ENCODE measurements at places on chromosomes 2 and 18.

- DNase-seq, result no peak
These were observed 48.8 kb downstream of the ASAP2 start for GRCh38 chr2:9255416-9255815.

GRCh38 chr18:47754311-47755101, 176.0 kb downstream of the SMAD2 start:
- peak; percentile 28 for DNase-seq

GRCh38 chr2:2536416-2537056, 205.5 kb upstream of the MYT1L start:
- no peak for DNase-seq

DNA sequence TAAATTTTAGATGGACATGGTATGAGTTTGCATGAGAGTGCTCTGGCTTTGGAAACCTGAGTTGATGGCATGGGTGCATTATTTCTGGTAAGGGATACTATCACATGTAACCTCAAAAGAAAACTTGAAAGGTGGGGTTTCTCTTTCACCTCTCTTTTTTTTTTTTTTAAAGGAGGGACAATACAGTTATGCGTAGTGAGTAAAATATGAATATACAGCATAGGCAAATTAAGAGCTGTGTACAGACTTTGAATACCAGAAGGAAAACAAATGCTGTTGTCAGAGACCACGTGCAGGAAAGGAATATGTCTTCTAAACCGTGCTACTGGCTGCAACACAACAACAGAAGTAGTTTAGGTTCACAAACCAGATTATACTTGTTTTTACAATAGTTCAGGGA, 82.1 kb downstream of the MAP4K4 start:
- no peak for DNase-seq

GRCh38 chr18:78818495-78818894, 161.1 kb upstream of the SALL3 start:
- no peak for DNase-seq

- DNase-seq, result no peak
These were observed 50.8 kb upstream of the UGP2 start for GRCh38 chr2:63790906-63791305.

- DNase-seq, result no peak
These were observed 380.3 kb downstream of the NYAP2 start for GRCh38 chr2:225779829-225780228.

GRCh38 chr2:102434655-102435381, 11.9 kb downstream of the IL18RAP start:
- DNase-seq, result no peak

DNA sequence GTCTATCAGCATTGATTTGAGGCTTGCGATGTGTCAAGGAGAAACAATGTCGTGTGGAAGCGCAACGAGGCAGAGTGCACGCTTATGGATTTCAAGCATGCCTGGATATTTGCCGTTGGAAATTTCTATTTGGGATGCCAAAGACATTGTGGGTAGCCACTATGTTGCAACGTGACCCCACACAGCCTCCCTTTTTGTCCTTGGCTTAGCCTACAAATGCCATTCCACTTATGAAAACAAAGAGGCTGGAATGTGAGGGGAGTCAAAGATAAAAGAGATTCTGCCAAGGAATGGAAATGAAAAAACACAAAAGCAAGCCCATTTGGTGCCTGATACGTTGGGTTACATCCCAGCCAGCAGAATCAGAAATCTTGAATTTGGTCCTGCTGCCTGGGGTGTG, 721.2 kb downstream of the GALR1 start:
- DNase-seq, result no peak

GRCh38 chr2:24721470-24721869, 71.7 kb downstream of the PTRHD1 start:
- no peak for DNase-seq

DNA sequence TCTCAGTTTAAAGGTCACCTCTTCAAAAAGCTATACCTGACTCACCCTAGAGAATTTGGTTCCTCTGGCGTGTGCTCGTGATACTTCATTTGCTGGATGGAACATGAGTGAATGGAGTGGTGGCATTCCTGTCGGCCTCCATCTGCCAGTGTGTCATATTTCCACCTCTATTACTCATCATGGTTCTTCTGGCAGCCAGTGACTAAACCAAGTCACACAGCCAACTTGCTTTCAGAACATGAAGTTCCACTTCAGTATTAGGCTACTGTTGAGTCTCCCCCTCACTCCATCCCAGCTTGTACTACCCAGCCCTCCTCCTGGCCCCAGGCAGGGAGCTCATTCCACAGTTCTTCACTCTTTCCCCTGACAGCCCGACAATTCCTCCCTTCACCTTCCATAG, 169.8 kb downstream of the MREG start:
- no peak for DNase-seq

- DNase-seq, result no peak
These were observed 38.2 kb downstream of the MC2R start for GRCh38 chr18:13877157-13877556.

DNA sequence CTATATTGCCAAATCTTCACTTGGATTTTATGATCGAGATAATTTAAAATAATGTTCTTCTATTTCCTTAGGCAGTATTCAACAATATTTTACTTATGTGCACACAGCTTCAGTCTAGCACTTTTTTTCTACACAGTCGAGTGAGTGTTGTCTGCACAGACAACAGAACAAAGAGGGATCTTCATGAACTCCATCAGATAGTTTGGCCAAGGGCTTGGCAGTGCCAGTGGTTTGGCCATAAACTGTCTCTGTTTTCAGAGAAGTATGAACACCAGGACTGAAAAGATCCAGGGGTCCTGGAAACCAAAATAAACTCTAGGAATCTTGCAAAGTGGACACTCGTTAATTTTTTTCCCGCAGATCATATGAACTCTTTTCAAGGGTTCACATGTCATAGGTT, 547.3 kb downstream of the PLCL1 start:
- no peak for DNase-seq

DNA sequence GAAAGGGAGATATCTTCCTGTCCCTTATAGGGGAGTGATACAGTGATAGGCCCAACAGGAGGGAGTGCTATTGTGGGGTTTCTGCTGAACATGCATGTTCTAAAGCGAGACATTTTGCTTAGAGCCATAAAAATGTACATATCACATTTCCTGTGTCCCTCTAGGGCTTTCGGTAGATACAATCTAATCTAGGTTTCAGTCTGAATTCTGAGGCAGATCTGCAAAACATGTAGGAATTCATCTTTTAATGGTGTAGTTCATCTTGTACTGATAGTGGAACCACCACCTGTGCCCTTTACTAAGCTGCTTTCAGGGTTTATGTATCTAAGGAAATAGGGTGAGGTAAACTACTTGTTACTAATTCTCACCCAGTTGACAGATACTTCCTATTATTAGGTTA, 73.8 kb downstream of the SPTBN1 start:
- DNase-seq, result no peak

GRCh38 chr2:12717191-12718014, 667 bp downstream of the TRIB2 start:
- peak; percentile 37 for DNase-seq

- no peak for DNase-seq
These were observed 286.8 kb downstream of the MYCN start for GRCh38 chr2:16226943-16227664.

DNA sequence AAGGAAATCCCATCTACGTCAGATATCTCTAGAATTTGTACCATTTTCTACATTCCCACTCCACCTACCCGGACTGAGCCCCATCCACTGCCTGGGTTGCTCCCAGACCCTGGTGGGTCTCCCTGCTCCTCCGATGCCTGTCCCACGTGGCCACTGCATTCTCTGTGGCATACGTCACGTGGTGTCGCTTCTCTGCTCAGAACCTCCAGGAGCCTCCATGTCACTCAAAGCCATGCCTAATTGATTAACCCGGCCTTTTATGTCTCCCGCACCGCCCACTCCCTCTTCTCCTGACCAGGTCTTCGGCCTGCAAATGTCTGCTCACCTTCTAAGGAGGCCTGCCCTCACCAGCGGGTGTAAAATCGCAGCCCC, 176.6 kb downstream of the HDAC4 start:
- no peak for DNase-seq

DNA sequence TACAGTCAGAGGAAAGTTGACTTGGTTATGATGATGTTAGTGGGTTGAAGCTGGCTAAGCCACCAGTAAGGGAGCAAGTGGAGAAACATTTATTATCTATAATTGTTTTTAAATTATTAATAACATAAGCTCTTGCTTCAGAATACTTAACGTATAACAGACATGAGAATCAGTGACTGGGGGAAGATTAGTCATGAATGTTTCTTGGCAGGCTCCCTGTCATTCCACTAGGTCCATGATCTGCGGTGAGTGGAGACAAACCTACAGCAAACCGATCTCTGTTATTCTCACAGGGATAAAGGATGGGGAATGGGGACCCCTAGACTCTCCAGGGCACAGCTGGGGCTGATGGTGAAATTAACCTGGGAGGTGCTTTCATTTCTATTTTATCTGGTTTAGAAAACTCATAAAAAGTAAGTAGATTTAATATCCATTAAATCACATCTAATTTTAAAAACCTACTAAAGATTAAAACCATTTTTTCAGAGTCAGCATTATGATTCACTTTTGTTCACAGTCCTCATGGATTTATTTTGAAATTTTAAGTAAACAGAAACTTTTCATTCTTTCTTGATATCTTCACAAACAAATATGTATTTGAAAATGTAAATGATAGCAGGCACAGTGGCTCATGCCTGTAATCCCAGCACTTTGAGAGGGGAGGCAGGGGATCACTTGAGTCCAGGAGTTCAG, 420.3 kb downstream of the PTPRM start:
- DNase-seq, result no peak

- DNase-seq, result no peak
These were observed 60.7 kb downstream of the DGKD start for GRCh38 chr2:233414777-233415570.

DNA sequence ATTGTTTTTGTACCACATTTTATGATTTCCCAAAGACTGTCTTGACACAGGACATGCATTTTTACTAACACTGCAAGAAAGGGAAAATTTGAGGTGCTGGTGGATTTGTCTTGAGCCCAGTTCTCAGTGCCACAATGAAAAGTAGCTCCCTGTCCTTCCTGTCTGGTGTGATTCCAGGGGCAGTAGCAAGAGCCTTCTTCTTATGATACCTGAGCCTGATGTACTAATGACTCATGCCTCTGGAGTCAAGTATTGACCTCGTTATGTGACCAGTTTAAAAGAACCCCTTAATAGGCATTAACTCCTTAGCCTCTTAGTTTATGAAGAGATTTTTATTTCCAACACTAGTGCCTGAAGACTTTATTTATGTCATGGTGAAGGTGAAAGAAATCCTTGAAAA, 728.6 kb downstream of the SLC4A3 start:
- no peak for DNase-seq

DNA sequence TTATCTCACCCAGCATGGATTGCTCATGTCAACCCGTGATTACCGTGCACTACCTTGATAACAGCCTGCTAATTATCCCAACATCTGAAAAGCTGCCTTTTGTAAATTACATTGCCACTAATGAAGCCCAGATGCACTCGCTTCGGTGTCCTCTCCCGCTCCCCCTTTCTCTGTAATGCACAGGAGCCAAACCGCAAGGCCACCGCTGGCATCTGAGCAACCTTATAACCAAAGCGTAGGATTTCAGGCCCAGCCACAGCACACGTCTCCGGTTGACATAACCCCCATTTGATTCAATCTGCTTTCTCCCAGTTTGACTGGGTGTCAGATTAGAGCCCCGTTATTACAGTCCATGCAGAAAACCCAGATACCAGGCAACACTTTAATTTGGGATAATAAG, 341.2 kb downstream of the ALK start:
- DNase-seq, result no peak

DNA sequence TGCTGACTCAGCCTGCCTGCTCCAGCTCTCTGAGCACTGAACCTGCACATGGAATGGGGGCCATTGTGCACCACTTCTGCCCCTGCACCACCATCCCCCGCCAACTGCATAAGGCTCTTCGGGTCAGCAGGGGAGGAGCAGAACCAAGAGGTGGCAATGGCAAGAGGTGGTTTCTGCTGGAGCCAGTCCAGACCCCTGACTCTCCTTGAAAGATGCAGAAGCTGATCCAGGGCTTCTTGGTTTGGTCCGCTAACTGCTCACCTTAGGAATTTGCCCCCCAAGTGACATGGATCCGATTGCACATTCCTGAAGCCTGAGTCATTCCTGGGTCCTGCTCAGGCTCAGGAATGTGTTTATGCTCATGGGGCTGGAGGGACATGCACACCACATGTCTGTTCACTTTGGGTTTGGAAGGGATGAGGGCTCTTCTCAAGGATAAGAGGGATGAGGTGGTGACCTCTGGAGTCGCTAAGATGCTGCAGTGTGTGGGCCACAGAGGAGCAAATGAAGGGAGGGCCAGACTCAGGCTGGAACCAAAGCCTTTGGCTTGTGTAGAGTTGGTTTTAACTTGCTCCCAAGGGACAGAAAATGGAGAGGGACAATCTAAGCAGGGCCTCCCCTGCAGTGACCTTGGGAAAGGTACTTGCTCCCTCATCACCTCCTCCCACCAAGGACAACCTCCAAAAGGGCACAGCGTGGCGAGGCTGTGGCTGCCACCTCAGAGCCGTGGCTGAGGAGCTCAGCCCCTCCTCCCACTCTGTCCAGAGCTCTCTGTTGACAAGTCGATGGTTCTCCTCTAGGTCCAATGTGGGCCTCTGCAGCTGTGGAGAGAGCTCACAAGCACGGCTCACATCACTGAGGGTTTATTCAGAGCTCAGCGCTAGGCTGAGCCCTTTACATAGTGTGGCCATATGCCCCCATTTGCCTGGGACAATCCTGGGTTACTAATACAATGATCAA, 66.2 kb downstream of the HS1BP3 start:
- DNase-seq, result no peak

- DNase-seq, result no peak
These were observed 215.1 kb upstream of the SALL3 start for GRCh38 chr18:78764544-78764943.

GRCh38 chr2:138291805-138292204, 209.8 kb upstream of the SPOPL start:
- no peak for DNase-seq

DNA sequence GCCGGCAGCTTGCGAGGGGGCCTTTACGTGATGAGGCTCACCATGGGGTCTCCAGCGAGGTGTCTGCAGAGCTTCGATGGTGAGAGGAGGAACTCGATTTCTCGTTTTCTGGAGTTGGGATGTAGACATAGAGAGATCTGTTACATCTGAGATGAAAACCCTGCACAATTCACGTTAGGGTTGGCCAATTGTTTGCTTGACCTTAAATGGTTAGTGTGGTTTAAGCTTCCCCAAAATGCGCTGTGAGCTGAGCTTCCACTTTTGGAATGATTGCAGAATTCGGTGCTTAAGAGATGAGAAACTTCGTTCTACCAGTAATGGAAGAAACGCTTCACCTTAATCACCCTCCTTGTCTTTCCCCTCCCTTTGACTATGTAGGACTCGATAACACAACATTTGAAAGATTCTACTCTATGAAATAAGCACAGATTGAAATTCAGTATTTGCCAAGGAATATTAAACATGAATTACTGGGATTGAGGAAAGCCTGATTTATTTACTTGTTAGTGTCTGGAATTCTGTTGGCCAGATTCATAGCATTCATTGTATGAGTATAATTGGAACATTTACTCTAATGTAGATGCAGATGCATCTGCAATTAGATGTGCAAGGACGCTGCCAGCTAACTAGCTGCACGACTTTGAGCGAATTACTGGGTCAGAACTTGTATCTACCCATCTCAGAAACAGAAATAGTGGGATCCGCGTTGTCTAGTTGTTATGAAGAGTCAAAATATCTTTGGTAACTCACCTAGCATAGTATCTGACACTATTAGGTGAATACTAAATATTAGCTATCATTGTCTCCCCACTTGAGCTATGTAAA, 1.6 kb upstream of the KLF7 start:
- DNase-seq, result no peak
